Upper lobe of left lung (tissue), 6 donors: ENCODE measurements at places on chromosomes 5 and 9. TPM values are rescaled to one million over a fixed set of nuclear protein-coding genes. Genes with fewer than 3 reads are reported as not detected.

GRCh38 chr5:13339093-13339492 is 605.4 kb downstream of the DNAH5 start:
- no peaks in the 10 kb centered on the region for H3K4me1 ChIP-seq
- no peaks in the 10 kb centered on the region for H3K27me3 ChIP-seq
- no peak overlapping the region for H3K4me3 ChIP-seq
- no peaks in the 10 kb centered on the region for H3K36me3 ChIP-seq
- H3K27ac ChIP-seq = no peak overlapping the region

- no peak overlapping the region for H3K27ac ChIP-seq
- no peaks in the 10 kb centered on the region for H3K36me3 ChIP-seq
- no peak overlapping the region for H3K4me3 ChIP-seq
Measured at GRCh38 chr5:144209361-144209760, 38.7 kb downstream of the KCTD16 start.

DNA sequence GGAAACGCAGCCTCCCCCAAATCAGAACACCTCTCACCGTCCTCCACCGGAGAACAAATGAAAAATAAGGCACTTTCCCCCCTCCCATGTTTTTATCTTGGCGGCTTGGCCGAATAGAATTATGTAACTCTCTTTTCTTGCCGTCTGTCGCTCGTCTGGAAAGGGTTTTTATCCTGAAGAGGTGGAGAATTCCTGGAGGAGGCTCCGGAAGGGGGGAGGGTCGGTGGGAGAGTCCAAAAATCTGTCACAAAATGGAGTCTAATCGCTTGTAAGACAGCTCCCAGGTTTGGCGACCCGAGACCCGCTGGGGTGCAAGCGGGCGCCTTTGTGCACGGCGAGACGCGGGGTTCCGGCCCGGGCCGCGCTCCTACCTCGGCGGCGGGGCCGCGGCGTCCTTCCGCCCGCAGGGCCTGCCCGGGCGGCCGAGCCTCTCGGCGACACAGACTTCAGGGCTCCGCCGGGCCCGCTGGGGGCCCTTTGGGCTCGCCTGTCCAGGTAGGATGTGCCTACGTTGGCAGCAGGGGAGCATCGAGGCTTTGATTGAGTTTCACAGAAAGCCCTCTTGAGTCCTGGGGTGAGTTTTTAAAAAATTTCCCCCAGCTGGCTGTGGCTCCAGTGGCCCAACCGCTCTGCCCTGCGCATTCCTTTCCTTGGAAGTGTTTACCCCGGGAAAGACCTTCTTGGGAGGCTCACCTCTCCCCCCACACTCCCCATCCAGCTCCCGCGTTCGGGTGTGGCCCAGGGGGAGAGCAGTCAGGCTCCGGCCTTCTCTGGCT is 5.0 kb downstream of the LMX1B start:
- no peak overlapping the region for H3K27ac ChIP-seq
- H3K4me1 ChIP-seq = peaks cover 35% of the 10 kb centered on the region
- no peak overlapping the region for H3K4me3 ChIP-seq
- H3K27me3 ChIP-seq = peaks cover 78% of the 10 kb centered on the region

GRCh38 chr5:52706775-52707174 is 80.9 kb upstream of the ITGA1 start:
- H3K27ac ChIP-seq = no peak overlapping the region
- peaks cover 13% of the 10 kb centered on the region for H3K4me1 ChIP-seq
- H3K36me3 ChIP-seq = no peaks in the 10 kb centered on the region
- DNase-seq = no peak
- no peak overlapping the region for H3K4me3 ChIP-seq
- H3K27me3 ChIP-seq = no peaks in the 10 kb centered on the region

DNA sequence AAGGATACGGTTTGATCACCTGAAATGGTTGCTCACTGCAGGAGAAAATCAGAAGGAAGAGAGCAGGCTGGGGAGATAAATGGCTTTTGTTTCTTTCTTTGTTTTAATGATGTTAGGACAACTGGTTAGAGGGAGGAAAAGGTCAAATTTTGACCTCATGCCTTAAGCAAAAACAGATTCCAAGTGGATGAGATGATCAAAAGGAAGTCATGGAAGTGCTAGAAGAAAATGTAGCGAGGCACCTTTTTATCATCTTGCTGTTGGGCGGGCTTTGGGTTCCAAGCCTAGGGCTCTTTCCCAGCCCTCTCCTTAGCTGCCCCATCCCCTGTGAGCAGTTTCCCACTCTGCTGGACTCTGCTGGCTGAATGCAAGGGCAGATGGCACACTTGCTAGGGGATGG is 127.9 kb downstream of the ADAMTS2 start:
- no peaks in the 10 kb centered on the region for H3K27me3 ChIP-seq
- H3K4me3 ChIP-seq = no peak overlapping the region
- H3K27ac ChIP-seq = no peak overlapping the region
- H3K36me3 ChIP-seq = no peaks in the 10 kb centered on the region
- H3K4me1 ChIP-seq = no peaks in the 10 kb centered on the region

GRCh38 chr5:93611976-93612854 is 29.2 kb downstream of the NR2F1 start:
- H3K4me1 ChIP-seq = peaks cover 9% of the 10 kb centered on the region
- no peaks in the 10 kb centered on the region for H3K36me3 ChIP-seq
- peaks cover 23% of the 10 kb centered on the region for H3K27me3 ChIP-seq
- H3K27ac ChIP-seq = no peak overlapping the region
- peak overlapping the region; percentile 15 for H3K4me3 ChIP-seq
- DNase-seq = no peak

DNA sequence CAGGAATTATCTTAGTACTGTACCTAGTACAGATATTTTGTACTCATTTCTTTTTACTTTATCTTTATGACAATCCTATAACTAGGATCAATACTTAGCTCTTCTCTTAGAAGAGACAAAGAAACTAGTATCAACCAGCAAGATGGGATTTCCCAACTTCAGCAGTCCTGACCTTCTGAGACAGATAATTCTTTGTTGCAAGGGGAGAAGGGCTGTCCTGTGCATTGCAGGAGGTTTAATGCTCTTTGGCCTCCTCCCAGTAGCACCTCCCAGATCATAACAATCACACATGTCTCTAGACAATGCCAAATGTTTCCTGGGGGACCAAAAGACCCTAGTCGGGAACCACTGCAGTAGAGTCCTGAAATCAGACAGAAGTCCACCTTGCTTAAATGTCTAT is 424.3 kb upstream of the DMAC1 start:
- H3K4me3 ChIP-seq = no peak overlapping the region
- H3K27me3 ChIP-seq = no peaks in the 10 kb centered on the region
- no peaks in the 10 kb centered on the region for H3K36me3 ChIP-seq
- no peak overlapping the region for H3K27ac ChIP-seq

DNA sequence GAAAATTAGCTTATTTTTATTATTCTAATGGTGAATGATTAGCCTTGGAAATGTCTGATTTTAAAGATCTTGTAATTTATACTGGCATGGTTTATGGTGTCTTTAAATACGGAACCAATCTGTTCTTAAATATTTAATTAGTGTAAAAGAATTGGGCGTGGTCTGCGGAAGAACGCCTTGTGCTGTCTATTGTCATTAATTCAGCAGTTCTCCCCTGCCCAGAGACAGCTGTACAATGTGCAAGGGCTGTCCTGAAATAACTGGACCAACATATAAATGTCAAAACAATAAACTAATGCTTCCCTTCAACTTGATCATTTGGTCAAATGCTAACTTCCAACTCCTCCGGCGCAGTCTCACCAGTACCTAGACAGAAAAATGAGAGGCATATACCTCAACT is 124.3 kb downstream of the CCDC192 start:
- H3K27me3 ChIP-seq = no peaks in the 10 kb centered on the region
- H3K36me3 ChIP-seq = no peaks in the 10 kb centered on the region
- no peak for DNase-seq
- H3K4me1 ChIP-seq = no peaks in the 10 kb centered on the region
- H3K27ac ChIP-seq = no peak overlapping the region
- no peak overlapping the region for H3K4me3 ChIP-seq

DNA sequence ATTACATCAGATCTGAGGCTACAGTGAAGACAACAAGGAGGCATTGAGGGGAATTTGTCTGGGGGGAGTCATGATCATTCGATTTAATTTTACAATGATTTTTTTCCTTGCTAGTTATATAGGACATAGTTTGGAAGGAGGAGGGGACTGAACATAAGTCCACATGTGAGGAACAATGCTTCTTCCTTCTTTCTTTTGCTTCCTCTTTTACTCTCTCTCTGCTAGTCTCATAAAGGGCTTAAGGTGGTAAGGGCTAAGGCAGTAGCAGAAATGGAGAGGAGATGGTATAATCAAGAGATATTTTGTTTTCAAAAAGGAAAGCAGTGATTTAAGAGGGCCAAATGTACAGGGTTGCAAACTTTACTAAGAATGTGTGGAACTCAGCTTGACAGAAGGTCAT is 64.3 kb downstream of the GRIN3A start:
- no peaks in the 10 kb centered on the region for H3K27me3 ChIP-seq
- H3K4me1 ChIP-seq = peaks cover 3% of the 10 kb centered on the region
- DNase-seq = no peak
- no peak overlapping the region for H3K27ac ChIP-seq
- no peak overlapping the region for H3K4me3 ChIP-seq
- no peaks in the 10 kb centered on the region for H3K36me3 ChIP-seq

GRCh38 chr9:840343-840742 is 1.2 kb upstream of the DMRT1 start:
- H3K4me3 ChIP-seq = no peak overlapping the region
- no peaks in the 10 kb centered on the region for H3K36me3 ChIP-seq
- DNase-seq = no peak
- peaks cover 20% of the 10 kb centered on the region for H3K27me3 ChIP-seq

DNA sequence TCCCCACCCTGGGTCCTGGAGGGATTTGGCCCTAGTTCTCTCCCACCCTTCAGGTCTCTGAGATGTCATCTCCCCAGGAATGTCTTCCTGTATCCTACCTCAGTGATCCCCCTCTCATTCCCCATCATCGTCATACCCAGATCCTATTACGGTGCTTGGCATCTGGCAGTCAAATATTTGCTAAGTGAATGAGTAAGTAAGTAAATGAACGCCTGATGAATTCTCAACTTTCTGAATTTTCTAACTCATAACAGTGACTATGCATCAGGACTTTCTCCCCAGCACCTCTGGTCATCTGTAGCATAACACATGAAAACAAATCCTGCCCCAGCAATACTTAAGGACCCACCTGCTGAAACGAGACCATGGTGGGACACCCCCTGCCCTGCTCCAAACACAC is 244.2 kb downstream of the EBF1 start:
- H3K36me3 ChIP-seq = no peaks in the 10 kb centered on the region
- no peaks in the 10 kb centered on the region for H3K27me3 ChIP-seq
- no peak overlapping the region for H3K27ac ChIP-seq
- DNase-seq = no peak
- no peak overlapping the region for H3K4me3 ChIP-seq
- no peaks in the 10 kb centered on the region for H3K4me1 ChIP-seq

- DNase-seq = no peak
- no peaks in the 10 kb centered on the region for H3K36me3 ChIP-seq
- no peak overlapping the region for H3K27ac ChIP-seq
- H3K4me3 ChIP-seq = no peak overlapping the region
Measured at GRCh38 chr5:43851741-43852140, 248.8 kb downstream of the NNT start.

The GAS1 gene
- total RNA-seq = 7.3 TPM

The RMI1 gene
- 8.3 TPM for total RNA-seq

The TRIM7 gene
- 6.7 TPM for total RNA-seq

The SLC46A2 gene
- 23.6 TPM for total RNA-seq

The GABRG2 gene
- not detected for total RNA-seq

The TAF11L11 gene
- total RNA-seq = not detected

The ACER2 gene
- 3.8 TPM for total RNA-seq

The GGTA1 gene
- 6.3 TPM for total RNA-seq

The TMEFF1 gene
- total RNA-seq = not detected
